ENCODE measurements at places on chromosomes 5 and 9. TPM values are rescaled to one million over a fixed set of nuclear protein-coding genes. Genes with fewer than 3 reads are reported as not detected.

DNA sequence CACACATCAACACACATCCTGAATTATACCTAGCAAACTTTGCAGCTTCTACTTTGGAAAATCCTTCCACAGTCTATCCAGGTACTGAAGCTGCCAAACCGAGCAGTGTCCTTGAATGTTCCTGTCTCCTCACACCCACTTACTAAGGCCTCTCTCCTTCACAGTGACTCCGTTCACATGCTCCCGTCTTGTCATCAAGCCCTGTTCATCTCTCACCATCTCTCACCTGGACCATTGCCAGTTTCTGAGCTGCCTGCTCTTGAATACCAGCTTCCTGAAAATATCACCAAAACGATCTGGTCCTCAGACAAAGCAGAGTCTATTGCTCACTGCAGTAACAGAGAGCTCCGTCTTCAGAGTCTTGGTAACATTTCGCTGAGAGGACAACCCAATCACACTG lies 57.4 kb downstream of the GCNT1 start:
- no peak for DNase-seq

DNA sequence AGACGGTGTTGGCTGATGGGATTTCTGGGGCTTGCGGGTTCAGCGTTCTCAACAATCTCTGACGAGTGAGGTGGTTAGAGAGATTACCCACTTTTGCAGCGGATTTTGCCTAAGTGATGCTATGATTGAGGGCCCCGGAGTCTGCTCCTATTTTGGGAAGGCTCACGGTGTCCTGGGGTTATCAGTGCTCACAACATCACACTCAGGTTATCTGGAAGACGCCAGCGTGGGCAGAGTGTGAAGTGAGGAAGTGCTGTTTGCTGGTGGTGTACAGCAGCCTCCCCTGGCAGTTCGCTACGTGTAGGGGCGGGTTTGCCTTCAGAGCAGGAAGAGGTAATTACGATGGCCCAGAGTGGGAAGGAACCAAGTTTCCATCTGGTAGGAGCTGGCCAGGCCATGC lies 341.2 kb upstream of the IRX2 start:
- DNase-seq = no peak

DNA sequence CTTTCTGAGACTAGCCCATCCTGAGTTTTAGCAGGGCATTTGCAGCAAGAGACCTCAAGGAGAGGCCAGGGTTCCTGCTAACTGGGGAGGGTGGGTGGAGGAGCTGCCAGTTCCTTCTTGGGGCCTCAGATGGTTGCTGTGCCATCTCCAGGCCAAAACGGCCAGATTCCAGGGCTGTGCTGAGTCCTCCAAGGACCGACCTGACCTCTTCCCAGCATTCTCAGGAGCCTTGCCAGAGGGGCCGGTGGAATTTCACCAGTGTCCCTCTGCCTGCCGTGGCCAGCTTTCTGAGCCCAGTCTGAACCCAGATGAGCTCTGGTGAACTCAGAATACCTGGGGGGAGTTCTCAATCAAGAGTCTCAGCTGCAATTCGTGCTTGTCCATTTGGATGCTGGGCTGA lies 54.3 kb downstream of the TSTD2 start:
- peak; percentile 63 for DNase-seq

GRCh38 chr9:121455527-121456239 lies 44.0 kb downstream of the GGTA1 start:
- no peak for DNase-seq

Gene OR1Q1
- total RNA-seq = not detected

Gene OR1J2
- total RNA-seq = not detected

DNA sequence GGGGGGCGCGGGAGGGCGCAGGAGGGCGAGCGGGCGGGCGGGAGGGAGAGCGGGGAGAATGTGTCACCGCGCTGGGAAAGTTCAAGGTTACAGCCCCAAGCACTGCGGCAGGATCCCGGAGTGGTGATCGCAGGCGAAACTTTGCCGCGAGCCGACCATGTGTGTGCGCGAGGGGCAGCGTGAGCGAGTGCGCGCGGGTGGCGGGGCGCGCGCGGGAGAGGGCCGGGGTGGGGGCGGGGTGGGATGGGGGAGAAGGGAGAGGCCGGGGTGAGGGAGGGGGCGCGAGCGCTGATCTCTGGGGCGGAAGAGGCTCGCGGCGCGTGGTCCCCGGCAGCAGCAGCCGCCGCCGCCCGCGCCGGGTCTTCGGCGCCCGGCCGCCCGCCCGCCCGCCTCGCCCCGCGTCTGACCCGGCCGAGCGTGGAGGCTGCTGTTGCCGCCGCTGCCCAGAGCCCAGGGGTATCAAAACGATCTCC lies at the start of gene NFIB:
TSS of gene NFIB (minus strand) at position 191 of the 473 bp plus-strand sequence. CDS start 630 bp downstream, outside the sequence.
- DNase-seq = peak; percentile 76

Gene S100Z
- total RNA-seq = not detected

DNA sequence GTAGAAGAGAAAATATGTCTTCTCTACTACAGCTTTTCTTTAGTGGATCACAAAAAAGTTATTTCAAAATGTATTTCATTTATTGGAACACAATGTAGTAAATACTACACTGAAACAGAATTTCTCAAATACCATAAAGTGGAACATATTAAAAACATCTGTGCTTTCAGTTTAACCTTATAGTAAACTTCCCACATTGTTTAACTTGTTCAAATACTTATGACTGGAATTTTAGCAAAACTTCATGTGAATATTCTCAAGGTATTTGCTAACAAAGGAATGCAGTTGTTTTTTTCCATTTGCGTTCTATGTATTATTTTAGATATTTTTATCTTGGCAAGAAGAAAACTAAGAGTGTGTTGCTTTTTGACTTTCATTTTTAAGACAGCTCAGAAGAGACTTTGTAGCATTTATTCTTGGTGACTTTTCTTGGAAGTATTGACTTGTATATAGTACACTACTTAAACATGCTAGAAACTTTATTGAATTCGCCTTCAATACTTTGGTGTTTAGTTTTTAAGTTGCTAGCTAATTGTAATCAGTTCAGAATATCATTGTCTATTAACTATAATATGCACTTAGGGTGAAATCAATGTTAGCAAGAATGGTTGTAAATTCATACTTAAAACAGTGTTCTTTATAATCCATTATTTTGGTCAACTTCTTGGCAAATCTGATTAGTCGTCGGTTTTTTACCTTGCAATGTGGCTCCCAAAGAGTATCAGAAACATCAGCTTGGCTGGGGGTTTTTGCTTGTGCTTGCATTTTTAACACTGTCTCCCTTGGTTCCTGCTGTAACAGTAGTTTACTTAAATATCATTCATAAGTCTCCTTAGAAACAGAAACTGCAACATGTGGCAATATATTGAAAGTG lies 5.0 kb upstream of the RHOBTB3 start:
- no peak for DNase-seq
